Suprapubic skin (tissue), 4 donors: ENCODE measurements at places on chromosomes 2 and 18. TPM values are rescaled to one million over a fixed set of nuclear protein-coding genes. Genes with fewer than 3 reads are reported as not detected.

MC2R gene
- not detected for total RNA-seq

DNA sequence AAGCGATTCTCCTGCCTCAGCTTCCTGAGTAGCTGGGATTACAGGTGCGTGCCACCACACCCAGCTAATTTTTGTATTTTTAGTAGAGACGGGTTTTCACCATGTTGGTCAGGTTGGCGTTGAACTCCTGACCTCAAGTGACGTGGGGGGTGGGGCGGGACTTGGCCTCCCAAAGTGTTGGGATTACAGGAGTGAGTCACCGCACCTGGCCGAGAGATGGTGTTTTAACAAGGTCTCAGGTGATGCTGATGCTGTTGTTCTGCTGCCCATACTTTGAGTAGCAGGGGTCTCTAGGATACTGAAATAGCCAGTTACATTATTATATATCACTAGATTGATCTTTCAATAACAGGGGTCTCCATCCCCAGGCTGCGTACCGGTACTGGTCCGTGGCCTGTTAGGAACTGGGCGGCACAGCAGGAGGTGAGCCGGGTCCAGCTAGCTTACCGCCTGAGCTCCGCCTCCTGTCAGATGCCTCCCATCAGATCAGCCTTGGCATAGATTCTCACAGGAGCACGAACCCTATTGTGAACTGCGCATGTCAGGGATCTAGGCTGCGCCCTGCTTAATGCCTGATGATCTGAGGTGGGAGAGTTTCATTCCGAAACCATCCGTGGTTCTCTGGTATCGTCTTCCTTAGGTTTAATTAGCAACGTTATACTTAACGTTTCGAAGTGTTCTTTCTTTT, 48.3 kb upstream of the SLC38A11 start:
- no peak for DNase-seq

IL36RN gene
- total RNA-seq = 42.7 TPM

GRCh38 chr2:177806025-177806424, 266.6 kb downstream of the PDE11A start:
- no peak for DNase-seq

DNA sequence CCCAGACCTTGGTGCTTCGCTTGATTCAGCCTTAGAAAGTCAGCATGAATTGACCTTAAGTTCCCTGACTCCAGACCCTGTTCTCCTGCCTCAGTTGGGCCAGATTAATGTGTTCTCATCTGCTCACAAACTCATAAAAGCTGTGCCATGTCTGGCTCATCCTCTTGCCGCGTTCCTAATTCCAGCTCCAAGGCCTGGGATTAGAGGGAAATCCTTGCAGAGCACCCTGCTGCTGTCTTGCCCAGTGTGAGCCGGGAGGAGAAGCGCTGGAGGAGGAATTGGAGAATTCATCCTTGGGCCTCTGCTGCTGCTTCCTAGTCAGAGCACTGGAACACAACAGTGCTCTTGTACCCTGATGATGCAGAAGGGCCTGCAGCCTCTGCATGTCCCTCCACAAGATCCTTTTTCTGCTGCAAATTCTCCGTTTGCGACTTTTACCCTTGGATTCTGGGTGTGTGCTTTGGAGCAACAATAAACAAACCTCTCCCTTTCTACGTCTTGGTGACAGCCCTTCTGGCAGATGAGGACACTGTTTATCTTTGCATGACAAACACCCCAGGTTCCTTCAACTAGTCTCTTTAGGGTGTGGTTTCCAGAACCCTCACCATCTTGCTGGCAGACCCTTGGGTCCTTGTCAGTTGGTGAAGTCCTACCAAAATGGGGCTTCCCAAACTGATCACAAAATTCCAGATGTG, 46.9 kb upstream of the CNGA3 start:
- DNase-seq = no peak

LIPT1 gene
- total RNA-seq = 4.5 TPM

- no peak for DNase-seq
Measured at GRCh38 chr2:126862730-126863129, 36.0 kb upstream of the TEX51 start.

- DNase-seq = no peak
Measured at GRCh38 chr18:10530852-10531251, 5.0 kb downstream of the NAPG start.

SLC19A3 gene
- 5.1 TPM for total RNA-seq

RNF125 gene
- total RNA-seq = 12.2 TPM

DNA sequence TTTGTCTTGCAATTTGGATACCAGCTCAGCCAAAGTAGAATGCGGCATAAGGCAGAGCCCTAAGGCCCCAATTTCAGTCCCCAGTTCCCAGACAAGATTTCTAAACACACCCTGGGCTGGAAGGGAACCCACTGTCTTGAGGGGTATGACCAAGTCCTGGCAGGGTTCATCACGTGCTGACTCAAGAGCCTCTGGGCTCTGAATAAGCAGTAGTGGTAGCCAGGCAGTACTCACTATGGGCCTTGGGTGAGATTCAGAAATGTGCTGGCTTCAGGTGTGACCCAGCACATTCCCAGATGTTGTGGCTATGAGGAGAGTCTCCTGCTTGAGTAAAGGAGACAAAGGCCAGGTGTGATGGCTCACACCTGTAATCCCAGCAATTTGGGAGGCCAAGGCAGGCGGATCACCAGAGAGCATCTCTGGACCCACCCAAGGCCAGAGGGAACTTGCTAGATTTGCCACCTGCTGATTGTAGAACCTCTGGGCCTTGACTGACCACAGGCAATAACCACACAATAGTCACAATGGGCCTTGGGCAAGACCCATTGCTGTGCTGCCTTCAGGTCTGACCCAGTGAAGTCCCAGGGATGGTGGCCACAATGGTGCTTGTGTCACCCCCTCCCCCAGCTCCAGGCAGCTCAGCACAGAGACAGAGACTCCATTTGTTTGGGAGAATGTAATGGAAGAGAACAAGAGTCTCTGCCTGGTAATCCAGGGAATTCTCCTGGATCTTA, 74.9 kb downstream of the ATL2 start:
- no peak for DNase-seq

ACKR3 gene
- 51.5 TPM for total RNA-seq

DNA sequence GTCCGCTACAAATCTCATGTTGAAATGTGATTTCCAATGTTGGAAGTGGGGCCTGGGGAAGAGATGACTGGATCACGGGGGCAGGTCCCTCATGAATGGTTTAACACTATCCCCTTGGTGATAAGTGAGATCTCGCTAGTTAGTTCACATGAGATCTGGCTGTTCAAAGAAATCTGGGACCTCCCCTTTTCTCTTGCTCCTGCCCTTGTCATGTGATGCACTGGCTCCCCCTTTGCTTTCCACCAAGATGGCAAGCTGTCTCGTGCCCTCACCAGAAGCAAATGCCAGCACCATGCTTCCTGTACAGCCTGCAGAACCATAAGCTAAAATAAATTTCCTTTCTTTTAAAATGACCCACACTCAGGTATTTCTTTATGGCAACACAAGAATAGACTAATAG, 57.3 kb upstream of the C2orf15 start:
- DNase-seq = no peak

LBX2 gene
- not detected for total RNA-seq

DNA sequence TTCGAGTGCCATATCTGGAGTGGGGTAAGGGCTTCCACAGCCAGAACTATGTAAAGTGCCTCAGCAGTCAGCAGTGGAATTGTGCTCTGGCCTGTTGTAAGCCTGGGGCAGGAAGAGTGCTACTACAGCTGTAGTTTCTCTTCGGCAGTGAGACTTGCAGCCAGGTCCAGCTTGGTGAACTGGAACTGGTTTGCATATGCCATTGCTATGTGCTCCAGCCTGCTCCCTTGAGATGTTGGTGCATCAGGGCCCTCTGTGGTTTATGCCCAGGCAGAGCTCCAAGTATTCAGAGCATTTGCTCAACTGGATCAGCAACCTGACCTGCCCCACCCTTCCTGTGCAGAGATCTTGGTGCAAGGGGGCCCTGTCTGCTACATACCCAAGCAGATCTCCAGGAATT, 47.8 kb downstream of the ZNF804A start:
- DNase-seq = peak; percentile 43

CCDC102B gene
- 2.7 TPM for total RNA-seq

DNA sequence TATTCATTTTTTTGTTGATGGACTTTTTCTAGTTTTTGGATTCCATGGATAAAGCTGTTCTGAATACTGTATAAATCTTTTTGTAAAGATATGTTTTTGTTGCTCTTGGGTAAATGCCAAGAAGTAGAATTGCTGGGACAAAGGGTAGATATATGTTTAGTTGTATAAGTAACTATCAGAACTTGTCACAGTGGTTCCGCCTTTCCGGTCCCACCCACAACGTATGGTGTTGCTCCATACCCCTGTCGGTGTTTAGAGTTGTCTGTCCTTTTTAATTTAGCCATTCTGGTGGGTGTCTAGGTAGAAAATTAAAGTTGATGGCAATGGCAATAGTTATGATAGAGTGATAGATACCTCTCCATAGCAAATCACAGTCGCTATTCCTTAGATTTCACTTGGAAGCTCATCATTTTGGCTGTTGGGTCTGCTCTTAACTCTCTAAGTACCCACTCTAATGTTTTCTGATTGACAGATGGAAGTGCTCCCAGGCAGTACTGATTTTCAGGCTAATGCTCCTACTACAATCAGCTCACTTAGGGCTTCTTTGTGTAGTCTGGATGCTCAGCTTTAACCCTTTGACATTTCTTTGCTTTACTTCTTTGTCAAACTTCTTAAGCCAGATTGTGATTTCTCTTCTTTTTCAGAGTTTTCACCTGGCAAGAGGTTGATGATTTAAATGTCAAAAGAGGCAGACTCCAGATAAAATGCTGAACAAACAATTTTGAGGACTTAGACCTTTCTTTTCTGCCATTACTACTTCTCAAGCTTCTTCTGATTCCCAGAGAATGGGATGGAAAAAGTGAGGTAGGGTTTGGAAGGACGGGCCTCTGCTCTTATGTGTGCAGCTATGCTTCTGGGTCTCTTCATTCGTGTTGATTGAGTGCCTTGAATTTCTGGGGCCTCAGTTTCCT, 156.4 kb downstream of the AQP4 start:
- DNase-seq = no peak

CIDEA gene
- total RNA-seq = 32.9 TPM

GRCh38 chr18:22363867-22364463, 53.8 kb downstream of the CTAGE1 start:
- no peak for DNase-seq

- no peak for DNase-seq
Measured at GRCh38 chr2:207933396-207934065, 91.8 kb downstream of the PLEKHM3 start.

DYNAP gene
- total RNA-seq = not detected

TNFAIP6 gene
- 0.45 TPM for total RNA-seq

HNMT gene
- 20.1 TPM for total RNA-seq

DNA sequence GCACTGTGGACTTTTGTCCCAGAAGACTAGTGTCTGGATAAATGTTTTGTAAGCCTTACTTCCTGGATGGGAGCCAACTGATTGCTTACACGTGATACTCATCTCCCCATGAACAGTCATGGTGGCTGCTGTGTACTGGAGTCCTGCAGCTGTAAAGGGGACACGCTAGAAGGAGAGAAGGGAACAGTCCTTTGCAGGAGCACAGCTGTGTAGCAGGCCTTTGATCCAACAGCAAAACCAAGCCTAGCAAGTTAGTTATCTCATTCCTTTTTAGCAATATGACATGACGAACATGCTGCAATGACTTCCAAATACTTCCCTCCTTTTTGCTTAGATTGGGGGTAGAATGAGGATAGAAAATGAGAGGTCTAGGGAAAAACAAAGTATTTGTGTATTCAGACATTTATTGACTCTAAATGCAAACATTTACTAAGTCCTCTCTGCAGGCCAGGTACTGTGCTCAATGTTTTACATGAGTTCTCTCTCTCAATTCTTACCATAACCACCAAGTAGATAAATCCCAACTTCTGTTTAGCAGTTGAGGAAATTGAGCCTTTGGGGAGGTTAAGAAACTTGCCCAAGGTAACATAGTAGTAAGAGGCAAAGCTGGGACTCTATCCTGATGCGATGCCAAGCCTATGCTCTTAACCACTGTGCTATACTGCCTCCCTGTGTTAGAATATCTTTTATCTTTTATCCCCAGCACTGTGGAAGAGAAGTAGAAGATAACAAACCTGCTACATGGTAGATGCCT, 55.4 kb upstream of the CD28 start:
- DNase-seq = no peak

DNA sequence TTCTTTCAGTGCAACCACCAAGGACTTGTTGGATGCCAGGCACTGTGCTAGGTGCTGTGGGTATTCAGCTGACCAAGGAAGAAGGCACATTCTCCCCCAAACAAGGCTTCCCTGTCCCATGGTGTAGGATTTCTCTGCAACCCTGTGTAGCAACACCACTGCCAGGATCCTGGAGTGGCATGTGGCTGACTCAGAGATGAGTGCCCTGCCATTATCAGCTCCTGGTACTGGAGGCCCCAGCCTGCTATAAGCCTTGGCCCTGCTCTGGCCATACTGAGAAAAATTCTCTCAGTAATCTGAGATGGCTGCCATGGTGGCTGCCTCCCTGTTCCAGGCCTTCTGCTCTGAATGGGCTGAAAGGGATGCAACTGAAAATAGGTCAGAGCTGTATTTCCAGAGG, 4.3 kb downstream of the SMYD5 start:
- no peak for DNase-seq

- DNase-seq = no peak
Measured at GRCh38 chr2:241891315-241891987, 21.9 kb downstream of the RTP5 start.

NPAS2 gene
- total RNA-seq = 53.3 TPM

MATN3 gene
- total RNA-seq = 0.72 TPM

- DNase-seq = no peak
Measured at GRCh38 chr18:13612196-13612997, 114.0 kb downstream of the FAM210A start.

PRSS56 gene
- total RNA-seq = not detected

- DNase-seq = no peak
Measured at GRCh38 chr18:12779456-12779855, 76.6 kb downstream of the PSMG2 start.

GRCh38 chr2:240427729-240428128, 7.7 kb upstream of the GPC1 start:
- no peak for DNase-seq

GRCh38 chr18:12625241-12625640, 32.7 kb downstream of the SPIRE1 start:
- DNase-seq = no peak
